GM12878 (cell line): ENCODE measurements at places on chromosomes 2 and 18. TPM values are rescaled to one million over a fixed set of nuclear protein-coding genes. Genes with fewer than 3 reads are reported as not detected.

FAM124B gene
- total RNA-seq: not detected in 2 replicates

IL1RL1 gene
- 0.18 TPM in 1 of 2 replicates, not detected in the other for total RNA-seq

HOXD12 gene
- not detected in 2 replicates for total RNA-seq

WIPF1 gene
- total RNA-seq: 135 and 141 TPM in 2 replicates

TMEM198 gene
- 1.1 and 1.2 TPM in 2 replicates for total RNA-seq

G6PC2 gene
- not detected in 2 replicates for total RNA-seq

PTH2R gene
- total RNA-seq: not detected in 2 replicates

MCFD2 gene
- 41.7 and 43.5 TPM in 2 replicates for total RNA-seq

LIMS3 gene
- 0.61 and 0.69 TPM in 2 replicates for total RNA-seq

IER3IP1 gene
- total RNA-seq: 7.9 and 9.0 TPM in 2 replicates
